ENCODE measurements at places on chromosomes 11 and 22.

DNA sequence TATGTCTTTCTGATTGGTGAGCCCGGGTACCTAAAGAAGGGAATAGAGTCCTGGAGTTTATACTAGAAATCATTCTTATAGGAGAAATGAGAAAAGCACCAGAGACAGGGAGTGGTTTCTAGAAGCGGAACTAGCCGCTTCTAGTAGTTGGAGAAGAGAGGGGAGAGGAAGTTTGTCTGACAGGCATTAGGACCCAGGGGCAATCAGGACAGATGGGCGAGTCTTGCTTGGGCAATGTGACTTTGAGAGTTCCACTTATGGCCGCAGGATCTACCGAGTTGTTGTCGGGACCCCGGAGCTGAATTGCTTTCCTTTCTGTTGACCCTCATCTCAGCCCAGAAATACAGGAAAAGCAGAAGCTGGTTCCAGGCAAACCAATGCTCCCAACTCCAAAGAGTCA is 596.8 kb upstream of the CNTN5 start:
- DNase-seq = no peak

DNA sequence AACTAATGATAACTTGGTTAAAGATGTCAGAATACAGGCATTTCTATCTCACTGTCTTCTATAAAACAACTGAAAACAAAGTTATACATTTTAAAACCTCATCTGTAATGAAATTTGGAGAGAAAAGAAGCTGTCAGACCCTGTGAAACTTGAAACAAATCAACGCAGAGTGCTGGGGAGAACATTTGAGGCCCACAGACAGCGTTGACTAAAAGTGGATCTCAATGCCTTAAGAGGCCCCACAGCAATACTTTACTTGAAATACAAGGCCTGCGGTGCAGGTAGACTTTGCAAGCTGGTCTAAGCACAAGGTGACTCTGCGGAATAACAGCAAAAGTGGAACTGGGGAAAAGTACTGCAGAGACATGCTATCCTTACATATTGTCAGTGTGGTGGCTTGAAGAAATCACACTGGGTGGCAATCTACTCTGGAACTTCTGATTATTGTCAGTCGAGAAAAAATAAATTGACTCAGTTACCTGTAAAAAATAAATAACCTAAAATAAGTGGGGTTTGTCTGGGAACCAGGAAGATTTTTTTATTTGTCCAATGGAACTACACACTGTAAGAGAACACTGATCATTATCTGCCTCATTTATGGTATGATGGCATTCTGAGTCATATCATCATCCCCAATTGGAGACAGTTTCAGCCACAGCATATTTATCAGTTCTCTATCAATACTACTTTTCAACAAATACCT is 138.9 kb downstream of the LUZP2 start:
- DNase-seq = no peak

DNA sequence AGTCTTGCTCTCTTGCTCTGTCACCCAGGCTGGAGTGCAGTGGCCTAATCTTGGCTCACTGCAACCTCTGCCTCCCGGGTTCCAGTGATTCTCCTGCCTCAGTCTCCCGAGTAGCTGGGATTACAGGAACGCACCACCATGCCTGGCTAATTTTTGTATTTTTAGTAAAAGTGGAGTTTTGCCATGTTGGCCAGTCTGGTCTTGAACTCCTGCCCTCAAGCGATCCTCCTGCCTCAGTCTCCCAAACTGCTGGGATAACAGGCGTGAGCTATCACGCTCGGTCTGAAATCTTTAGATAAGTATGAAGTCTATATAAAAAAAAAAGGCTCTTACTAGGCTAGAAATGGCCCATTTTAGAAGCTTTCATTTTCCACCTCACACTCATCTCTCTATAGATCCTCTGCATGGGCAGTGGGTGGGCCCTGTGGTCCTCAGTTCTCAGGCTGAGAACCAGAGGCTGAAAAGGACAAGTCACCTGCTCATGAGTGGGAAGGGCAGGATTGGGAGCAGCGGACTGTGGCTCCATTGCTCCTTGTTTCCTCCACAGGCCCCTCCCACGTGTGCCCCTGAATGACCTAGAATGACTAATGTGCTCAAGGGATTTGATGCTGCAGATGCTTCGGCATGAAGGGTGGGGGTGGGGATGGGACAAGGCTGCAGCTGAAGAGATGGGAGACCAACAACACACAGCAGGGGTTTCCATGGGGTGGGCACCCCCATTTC is 19.8 kb upstream of the PRAME start:
- no peak for DNase-seq

DNA sequence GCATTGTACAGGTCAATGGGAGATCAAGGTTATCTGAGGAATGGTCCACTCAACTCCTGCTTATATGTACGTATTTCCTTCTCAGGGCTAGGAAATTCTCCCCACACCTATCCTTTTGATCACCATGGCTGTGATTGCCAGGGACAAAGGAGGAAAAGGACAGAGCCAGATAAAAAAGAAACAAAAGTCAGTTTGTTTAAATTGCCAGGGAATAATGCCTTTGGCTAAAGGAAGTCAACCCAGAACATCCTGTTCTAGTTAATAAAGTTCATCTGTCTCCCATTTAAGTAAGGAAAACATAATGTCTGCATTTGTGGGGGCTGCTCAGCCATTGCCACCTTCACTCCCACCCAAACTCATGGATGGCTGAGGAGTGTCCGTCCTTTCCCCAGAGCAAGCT is 124.7 kb downstream of the ME3 start:
- no peak for DNase-seq

DNA sequence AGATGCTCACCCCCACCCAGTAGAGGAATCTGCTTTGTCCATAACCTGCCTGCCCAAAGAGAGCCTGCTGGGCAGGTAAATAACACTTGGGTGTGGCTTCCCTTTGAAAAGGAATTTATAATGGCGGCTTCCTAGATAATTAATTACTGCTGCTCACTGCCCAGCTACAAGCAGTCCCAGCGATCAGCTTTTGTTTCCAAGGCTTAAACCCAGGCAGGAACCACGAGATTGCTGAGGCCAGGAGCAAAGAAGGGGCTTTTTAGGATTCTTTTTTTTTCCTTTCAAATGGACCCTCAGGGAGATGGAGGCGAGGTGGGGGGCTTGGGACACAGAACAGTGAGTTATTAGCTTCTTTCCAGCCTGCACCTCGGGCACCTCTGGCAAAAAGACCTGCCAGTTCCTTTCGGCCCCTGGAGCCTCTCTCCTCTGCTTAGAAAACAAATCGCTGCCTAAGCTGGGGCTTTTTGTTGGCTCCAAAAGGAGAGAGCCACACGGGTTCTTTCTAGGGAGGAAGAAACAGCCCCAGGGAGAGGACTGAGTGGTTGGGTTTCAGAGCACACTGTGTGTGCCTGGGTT is 107.2 kb downstream of the TSPAN18 start:
- no peak for DNase-seq

DNA sequence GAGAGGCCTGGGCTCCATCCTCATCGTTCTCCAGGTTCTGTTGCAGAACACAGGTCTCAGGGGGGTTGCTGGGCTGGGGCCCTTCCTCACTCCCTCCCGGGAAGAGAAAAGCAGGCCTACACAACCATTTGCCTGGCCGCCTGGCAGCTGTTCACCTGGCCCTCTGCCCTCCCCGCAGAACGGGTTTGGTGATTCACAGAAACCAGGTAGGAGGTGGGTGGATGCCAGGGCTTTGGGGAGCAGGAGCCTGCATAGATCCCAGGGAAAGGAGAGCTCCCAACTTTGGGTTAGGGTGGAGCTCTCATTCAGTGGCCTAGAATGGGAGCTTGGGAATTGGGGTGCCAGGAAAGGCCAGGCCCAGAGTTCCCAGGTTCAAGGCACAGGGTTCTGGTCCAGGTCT is 995 bp downstream of the TMEM134 start:
- peak; percentile 80 for DNase-seq

DNA sequence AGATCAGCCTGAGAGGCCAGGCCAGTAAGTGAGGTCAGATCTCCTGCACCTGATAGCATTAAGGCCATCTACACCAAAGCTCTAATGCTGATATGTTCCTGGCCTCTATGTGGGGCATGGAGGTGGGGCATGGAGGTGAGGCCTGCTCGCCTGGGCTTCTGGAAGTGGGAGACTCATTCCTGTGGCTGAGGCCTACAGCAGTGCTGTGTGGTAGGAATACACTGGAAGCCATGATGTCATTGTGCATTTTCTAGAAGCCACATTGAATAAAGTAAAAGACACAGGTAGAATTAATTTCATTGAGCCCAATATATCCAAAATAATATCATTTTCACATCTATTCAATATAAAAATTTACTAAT is 2.7 kb downstream of the PNPLA3 start:
- no peak for DNase-seq

DNA sequence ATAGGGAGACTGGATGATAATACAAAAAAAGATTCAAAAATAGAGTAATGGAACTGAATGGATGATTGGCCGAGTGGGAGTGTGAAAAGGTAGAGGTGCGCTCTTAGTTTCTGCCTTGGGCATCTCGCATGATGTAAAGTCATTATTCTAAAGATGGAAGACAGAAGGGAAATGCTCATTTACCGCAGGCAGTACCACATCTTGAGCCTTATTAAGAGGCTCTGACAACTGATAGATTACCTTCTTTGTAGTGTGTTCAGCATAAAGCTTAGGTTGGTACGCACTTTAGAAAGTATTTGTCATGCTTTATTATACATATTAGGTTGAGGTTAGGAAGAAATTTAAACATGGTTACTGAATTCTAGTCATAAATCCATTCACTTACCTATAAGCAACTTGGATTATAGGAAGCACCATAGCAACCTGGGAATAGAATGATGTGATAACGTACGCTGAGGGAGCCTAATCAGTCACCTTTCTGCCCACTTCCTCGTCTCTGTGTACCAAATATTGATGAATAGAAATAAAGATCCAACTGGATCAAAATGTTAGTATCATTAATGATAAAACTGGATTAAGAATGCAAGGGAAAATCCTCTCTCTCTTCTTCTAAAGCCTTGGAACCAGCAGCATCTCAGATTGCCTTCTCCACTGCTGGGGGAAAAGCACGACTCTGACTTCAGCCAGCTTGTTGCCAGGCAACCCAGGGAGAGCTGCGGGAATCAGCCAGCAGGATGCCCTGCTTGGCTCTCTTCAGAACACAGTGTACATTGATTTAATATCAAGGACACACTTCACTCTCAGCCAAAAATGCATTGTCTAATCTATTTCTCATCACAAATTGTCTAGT is 29.0 kb upstream of the VWA5A start:
- no peak for DNase-seq

GRCh38 chr22:29784451-29785361 is 17.5 kb downstream of the UQCR10 start:
- no peak for DNase-seq

- no peak for DNase-seq
Observed at GRCh38 chr11:122355968-122356367, 240.0 kb upstream of the BLID start.

DNA sequence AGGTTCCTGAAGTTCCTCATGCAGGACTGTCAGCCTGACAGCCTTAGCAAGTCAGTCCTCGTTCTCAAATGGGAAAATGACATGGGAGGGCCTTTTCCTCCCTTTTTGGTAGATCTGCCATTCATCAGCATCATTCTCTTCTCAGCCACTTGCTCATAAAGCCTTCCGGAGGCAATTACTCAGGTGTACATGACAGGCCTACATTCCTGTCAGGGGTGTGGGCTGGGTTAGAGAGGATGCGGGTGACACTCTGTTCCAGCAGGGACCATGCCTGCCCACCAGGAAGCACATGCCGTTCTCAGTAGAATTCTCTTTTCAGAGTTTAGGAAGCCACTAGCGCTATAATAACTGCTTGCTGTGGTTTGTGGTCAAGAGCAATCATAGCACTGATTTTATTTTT is 24.2 kb upstream of the ANKK1 start:
- DNase-seq = no peak

DNA sequence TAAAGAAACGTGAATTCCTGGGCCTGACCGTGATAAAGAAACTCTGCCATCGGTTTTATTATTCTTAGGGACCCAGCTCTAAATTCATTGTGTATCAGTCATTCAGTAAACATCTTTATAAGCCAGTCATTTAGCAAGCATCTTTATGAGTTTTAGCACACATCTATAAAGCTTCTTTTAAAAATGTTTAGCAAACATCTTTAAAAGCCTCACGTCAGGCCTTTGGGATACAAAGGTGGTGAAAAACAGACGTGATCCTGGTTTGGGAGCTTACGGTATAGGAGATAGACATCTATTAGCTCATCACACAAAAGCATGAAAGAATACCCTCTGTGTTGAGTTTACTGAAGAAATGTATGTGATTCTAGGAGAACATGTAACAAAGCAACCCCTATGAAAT is 320.2 kb downstream of the LARGE1 start:
- DNase-seq = no peak

DNA sequence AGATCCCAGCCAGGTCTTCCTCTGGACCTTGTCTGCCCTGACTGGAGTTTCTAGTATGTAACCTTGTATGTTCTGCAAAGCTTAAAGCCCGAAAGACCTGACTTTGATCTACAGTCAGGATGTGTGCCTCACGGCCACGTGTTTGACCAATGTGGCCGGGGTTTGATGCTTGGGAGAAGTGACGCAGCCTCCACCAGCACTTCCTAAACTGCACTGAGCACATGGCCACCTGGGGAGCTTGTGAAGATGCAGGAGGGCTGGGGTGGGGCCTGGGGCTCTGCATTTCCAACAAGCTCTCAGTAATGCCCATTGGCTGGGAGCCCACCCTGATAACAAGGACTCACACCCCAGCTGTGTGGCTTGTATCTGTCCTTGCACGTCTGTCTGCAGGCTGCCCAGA is 53.2 kb downstream of the NAT10 start:
- no peak for DNase-seq

DNA sequence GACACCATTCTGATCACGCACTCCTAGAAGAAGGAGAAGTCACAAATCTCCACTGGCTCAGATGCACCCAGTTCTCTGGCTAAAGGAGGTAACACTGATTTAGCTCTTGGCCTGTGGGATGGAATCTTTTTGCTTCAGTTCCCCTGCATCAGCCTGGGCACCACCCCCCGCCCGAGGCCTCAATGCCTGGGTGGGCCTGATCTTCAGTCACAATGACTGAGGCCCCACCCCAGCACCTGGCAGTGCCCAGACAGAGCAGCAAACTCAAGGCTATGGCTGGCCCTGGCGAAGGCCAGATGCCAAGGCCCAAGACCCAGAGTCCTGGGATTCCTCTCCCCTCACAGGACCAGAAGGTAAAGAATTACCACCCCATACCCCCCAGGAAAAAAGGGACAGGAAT is 5.0 kb downstream of the CYB561A3 start:
- DNase-seq = no peak

GRCh38 chr11:122019908-122020694 is 95.9 kb downstream of the BLID start:
- DNase-seq = no peak

DNA sequence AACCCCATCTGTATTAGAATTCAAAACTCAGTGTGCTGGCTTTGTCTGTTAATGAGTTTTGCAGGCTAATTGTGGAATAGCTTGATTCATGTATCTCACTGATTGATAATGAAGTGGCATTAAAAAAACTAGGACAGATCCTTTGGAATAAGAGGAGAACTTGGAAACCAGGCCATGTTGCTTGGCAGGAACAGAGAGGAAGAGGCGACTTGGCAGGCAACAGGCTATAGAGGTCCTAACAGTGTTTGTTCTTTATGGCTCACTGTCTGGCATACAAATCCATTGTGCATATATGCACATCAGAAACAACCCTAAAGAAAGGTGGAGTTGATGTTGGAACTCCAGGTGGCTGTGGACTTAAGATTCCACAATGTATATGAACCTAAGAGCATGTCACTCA is 17.4 kb upstream of the OR9I1 start:
- no peak for DNase-seq

- DNase-seq = no peak
Observed at GRCh38 chr11:62103141-62103540, 20.7 kb upstream of the INCENP start.

GRCh38 chr11:2380807-2381350 is 3.8 kb downstream of the CD81 start:
- DNase-seq = no peak

- no peak for DNase-seq
Observed at GRCh38 chr11:72969894-72970335, 155.7 kb downstream of the ATG16L2 start.

Data from RPMI8226 (cell line).